ENCODE measurements at places on chromosomes 3 and 15.
A peak's percentile ranks its signal among the peaks of the same experiment; 100 is the strongest.

- DNase-seq, result no peak
Observed at GRCh38 chr3:27625864-27626263, 96.3 kb downstream of the EOMES start.

DNA sequence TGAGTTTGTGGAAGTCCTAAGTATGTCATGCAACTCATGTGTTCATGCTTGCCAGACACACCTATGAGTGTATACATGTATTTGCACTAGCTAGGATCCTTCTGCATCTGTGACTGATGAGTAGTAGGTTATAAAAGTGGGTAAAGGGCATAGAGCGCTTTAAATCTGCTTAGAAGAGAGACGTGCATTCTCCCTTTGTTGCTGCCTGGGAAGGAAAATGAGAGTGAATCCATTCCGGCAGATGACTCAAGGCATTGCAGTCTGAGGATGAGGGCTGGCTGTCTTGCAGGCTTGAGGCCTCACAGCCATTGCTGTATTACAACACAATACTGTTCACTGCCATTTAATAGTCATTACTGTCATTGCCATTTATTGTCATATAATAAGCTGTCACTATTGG lies 120.8 kb upstream of the UMPS start:
- no peak for DNase-seq

- DNase-seq, result no peak
Observed at GRCh38 chr3:30539206-30539605, 67.2 kb upstream of the TGFBR2 start.

DNA sequence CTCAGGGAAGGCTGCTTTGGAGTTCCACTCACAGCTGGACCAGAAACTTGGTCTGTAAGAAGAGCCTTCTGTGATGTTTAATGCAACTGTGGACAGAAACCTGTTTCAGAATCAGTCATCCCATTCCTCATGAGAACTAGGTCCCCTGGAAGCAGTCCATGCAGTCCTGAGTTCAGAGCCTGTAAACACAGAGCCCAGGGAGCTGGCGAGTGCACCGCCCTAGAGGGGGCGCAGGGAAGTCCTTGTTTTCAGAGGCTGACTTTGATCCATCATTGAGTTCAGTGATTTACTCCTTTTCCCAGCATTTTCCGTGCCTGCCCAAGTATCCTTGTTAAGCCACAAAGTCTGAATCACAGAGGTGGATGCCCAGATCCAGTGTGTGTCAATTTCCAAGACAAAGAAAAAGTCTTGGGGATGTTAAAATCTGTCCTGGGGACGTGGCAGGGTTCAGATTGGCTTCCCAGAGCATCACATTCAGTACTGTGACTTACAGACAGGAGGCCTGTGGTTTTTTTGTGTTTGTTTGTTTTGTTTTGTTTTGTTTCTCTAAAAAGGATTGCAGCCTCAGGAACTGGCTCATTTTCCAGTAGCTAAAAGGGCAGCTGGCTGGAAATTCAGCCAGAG lies 9.8 kb upstream of the TXNRD3 start:
- no peak for DNase-seq

DNA sequence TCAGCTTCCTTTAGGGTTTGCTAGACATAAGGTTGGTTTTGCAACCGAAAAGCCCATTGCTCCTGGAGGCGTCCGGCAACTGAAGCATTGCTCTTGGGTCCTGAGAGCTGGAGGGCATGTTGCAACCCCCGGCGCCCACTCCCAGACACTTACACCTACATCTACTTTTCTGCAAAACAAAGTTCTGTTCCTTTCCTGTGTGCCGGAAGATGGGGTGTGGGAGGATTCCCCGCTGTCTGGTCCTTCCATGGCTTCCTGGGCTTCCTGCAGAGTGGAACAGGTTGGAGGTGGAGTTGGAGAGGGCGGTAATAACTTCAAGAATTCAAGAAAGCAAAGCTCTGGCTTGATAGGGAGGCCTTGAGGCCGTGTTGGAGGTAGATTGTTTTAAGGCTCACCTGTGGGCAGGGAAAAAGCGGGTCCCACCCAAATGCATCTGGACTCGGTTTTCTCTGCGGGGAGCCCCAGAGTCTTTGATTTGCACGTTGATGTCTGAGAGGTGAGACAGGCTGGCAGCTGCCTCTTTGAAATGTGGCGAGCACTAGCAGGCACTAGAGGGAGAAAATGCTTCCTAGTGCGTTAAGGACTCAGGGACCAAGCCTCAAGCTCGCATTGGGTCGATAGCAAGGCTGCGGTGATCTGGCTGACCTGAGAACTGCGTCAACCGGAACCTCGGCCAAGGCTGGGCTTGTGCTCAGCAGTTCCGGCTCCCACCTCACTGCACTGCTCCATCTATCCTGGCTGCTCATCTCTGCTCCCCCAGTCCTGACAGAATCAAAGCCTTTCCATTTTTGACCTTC lies 39.5 kb downstream of the NR2F2 start:
- DNase-seq, result no peak

GRCh38 chr3:173750095-173750494 lies 352.6 kb downstream of the NLGN1 start:
- DNase-seq, result no peak

DNA sequence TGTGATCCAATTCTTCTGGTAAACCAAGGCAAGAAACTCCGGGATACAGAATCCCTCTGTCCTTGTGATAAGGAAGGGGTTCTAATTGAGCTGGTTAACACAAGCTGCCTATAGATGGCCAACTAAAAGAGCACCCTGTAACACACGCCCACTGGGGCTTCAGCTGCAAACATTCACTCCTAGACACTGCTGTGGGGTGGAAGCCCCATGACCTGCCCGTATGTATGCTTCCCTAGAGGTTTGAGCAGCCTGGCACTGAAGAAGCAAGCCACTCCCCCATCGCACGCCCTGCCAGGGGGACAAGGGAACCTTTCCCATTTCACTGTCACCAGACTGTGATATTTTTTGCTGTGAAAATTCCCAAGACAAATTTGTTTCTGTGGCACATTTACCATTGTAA lies 516.9 kb upstream of the GOLIM4 start:
- DNase-seq, result no peak

- no peak for DNase-seq
Observed at GRCh38 chr15:88391700-88392099, 75.5 kb downstream of the MRPL46 start.

DNA sequence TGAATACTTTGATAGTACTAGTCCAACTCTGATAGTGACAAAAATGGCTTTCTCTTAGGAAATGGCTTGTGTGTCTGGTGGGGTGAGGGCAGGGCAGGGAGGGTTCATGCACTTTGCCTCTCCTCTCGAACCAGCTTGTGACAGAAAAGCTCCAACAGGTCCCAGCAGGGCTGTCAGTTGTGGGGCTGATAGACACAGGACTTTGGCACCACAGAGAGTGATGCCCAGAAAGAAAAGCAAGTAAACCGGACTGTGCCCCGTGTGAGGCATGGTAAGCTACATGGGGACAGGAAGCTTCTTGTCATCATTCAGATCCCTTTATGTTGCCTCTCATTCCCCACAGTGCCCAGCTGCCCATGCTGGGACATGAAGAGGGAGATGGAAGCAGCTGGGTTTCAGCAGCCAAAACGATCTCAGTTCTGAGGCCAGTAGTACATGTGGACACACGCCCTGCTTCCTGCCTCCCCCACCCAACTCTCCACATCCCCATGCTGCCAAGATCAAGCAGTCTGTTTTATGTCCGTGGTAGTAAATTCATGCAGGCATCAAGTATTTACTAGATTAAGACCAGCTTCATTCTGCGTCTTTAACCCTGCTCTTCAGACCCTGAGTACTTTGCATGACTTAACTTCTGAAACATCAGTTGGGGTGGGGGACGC lies 29.7 kb upstream of the LIPC start:
- DNase-seq, result no peak

DNA sequence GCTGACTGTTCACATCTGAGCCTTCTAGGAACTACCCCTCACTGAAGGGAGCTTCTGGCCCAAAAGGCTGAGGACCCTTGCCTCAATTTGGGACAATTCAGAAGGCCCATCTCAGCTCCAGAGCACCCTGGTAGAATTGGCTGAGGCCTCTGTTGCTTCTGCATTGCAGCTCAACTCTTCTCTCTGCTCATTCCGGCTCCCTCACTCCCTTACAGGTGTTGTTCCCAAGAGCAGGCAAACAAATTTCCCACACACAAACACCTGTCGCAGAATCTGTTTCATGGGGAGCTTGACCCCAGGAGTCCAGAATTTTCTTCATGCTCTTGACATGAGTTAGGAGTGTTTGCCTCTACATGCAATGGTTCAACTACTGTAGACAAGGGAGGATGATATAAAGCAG lies 78.7 kb downstream of the CRYGS start:
- no peak for DNase-seq

GRCh38 chr3:148757238-148758215 lies 59.8 kb downstream of the AGTR1 start:
- DNase-seq, result no peak

DNA sequence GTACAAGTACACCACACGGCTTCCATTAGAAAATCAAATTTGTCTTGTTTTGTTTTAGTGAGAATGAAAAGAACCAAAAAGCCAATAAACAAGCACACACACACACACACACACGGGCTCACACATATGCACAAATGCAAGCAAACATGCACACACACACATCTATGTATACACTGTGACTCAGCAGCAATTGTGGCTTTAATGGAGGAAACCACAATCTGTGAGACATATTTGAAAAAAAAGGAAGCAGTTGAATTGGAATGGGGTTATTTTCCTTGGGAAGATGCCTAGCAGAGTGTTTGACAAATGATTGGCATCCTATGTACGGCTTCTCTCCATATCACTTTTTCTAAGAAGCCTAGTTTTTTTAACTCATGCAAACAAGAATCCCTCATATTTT lies 201.1 kb upstream of the ARRDC4 start:
- no peak for DNase-seq

GRCh38 chr3:176824811-176825210 lies 372.5 kb downstream of the TBL1XR1 start:
- no peak for DNase-seq

DNA sequence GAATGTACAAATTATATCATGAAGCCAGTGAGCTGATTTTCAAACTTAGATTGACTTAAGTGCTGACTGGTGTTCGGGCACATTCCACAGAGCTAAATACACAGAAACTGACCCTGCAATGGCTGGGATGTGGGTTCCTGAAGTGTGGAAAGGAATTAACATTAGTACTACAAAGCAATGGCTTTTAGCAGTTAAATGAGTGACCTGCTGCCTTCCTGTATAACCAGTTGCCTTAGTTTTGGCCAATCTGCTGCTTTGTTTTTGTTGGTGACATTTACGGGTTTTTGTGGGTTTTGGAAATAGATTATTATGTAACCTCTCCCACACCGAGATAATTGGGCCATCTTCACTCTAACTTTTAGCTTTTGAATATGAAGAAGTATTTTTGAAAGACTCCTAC lies 2.4 kb upstream of the SKIC8 start:
- DNase-seq, result no peak

DNA sequence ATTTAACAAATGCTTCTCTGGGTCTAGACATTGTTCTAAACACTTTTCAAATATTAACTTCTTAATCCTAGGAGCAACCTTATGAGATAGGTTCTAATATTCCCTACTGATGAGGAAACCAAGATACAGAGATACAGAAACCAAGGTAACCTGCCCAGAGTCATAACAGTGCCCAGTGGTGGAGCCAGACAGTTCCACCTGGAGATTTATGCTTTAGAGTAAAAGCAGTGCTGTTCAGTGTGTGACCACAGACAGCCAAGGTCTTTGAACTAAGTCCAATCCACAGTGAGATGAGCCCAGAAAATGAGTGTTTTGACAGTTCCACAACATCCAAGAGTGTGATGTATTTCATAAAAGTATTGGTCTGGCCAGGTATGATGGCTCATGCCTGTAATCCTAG lies 105.2 kb upstream of the UMPS start:
- no peak for DNase-seq

DNA sequence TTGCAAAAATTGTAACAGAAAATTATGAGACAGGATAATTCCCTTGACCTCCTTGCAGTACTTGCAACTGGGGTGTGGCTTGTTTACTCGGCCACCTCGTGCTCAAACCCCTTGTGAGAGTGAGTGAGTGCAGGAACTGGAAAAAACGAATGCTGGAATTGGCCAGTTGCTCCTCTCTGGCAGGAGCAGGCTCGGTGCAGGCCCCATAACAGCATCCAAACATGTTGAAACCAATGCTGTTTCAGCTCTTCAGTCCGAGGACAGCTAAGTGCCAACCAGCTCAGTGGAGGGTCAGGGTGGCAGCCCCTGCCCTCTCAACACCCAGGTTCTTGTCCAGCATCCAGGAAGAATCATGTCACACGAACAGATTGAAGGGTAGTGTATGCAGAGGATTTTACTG lies 36.9 kb downstream of the METTL6 start:
- DNase-seq, result no peak

DNA sequence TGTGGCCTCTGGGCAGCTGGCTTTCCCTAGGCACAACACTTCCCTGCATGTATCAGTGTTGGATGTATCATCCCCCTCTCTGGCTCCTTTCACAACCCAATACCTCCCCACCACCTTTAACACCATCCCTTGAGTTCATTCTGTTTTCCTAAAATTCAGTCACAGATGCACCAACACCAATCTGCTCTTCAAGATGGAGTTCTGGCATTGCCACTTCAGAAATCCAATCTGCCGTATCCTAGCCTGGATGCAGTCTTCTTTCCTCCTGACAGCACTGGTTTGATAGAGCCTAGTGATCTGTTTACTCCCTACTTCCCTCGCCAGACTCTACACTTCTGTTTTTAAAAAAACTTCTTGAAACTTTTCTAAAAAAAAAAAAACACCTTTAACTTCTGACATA lies 21.7 kb downstream of the PXYLP1 start:
- no peak for DNase-seq

- DNase-seq, result no peak
Observed at GRCh38 chr3:47004369-47005211, 25.1 kb downstream of the NBEAL2 start.

- no peak for DNase-seq
Observed at GRCh38 chr15:63035977-63036376, 6.6 kb upstream of the TPM1 start.

GRCh38 chr15:58538225-58538727 lies 106.5 kb downstream of the LIPC start:
- DNase-seq, result no peak

GRCh38 chr15:41946970-41947369 lies 25.4 kb downstream of the EHD4 start:
- no peak for DNase-seq

GRCh38 chr3:166478356-166478755 lies 641.1 kb upstream of the BCHE start:
- DNase-seq, result no peak

DNA sequence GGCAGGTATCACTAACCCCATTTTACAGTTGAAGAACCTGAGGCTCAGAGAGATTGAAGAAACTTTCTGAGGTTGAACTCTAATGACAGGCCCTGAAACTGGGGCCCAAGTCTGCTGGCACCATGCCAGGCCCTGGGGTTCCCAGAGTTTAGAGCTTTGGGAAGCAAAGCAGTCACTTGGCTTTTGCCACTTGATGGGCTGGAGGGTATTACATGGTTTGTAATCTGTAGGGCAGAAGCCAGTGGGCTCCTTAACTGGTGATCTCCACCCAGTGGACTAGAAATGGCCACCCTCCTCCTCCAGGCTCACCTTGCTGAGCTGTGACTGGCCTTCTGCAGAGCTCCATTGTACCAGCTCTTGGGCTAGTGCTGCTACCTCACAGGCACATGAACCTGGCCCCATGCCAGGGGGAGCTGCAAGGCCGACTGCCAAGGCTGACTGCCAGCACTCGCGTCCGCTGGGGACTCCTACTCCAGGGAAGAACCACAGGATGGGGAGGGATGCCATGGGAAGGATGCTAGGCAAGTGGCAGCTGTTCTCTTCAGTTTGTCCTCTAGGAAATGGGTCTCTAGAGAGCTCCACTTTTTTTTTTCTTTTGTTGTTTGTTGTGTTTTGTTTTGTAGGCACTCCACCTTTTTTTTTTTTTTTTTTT lies 104.8 kb downstream of the ETFA start:
- DNase-seq, result no peak

- peak; percentile 11 for DNase-seq
Observed at GRCh38 chr15:45573961-45574629, 13.1 kb upstream of the BLOC1S6 start.

GRCh38 chr3:65052101-65052500 lies 364.3 kb upstream of the ADAMTS9 start:
- no peak for DNase-seq

Measured in CD4-positive, alpha-beta T cell treated with Interleukin-17A for 4 hours (primary cell).